Activated T-cell treated with anti-CD3 and anti-CD28 coated beads for 48 hours (primary cell): ENCODE measurements at places on chromosomes 1 and 21.

DNA sequence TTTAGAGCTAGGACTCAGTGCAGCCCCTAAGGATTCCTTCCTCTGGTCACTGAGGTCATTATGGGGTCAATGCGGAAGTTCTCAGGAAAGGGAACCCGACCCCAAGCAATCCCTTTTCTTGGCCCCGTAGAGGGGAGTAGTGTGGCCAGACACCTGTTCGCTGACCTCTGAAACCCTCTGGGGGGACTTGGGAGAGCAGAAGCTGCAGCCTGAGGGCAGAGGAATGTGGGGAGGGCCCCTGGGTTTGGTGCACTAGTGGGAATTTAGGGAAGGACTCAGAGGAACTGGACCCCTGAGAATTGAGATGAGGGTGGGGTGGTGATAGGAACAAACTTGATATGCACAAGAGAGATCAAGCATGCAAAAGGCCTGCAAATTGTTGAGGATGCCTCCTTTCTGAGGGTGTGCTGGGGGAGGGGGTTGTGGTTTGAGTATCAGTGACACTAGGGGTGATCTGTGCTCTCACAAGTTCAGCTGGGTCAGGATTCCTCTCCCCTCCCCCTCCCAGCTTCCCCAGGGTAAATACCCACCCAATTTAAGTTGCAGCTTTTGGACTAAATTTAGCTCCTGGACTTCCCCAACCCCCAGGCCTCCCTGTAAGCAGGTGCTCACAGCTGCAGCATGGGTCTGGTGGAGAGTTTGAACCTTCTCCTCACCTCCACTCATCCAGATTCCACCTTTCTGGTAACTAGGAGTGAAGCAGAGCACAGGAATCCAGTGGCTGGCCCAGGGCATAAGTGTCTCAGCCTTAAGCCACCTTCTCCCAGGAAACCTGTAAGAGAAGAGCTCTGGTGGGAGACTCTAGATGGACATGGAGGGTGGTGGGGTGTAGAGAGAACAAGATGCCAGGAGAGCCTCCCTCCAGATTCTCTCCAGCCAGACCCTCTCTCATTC lies 13.5 kb downstream of the ADAMTSL4 start:
- DNase-seq = peak; percentile 59

- DNase-seq = no peak
Measured at GRCh38 chr1:65813956-65814355, 21.3 kb downstream of the PDE4B start.

DNA sequence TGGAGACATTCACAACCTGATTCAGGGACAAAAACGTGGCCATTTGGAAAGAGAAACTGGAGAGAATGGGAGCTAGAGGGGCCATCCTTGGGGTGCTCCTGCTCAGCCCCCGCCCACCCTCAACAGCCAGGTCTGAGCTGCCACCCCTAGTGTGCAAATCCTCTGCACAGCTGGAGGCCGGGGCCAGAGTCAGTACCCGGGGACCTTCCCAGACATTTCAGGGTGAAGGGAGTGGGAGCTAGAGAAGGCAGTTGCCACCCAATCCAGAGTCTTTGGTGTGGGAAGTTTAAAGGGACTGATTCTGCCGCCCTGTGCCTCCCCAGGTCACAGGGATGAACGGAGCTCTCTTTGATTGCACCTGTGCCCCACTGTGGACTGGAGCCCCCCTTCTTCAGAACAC lies 397.4 kb downstream of the MATN1 start:
- DNase-seq = no peak

GRCh38 chr1:161390559-161390858 lies 22.8 kb upstream of the CFAP126 start:
- no peak for DNase-seq

DNA sequence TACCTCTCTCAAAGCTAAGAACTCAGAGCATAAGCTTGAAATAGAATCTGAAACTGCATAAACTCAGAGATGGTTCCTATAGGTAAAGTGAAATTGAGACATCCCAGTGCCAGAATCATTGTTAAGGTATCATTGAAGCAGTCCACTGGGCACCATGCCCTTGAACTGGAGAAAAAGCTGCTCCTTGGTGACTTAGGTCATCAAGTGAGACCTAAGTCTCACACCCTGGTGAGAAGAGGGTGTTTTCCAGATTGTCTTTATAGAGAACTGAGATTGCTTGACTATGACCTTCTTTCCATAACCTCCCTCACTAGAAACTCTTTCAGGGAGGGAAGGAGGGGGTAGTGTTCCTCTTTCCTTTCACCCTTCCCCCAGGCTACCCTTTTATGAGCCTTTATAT lies 9.4 kb upstream of the ATP6V1G3 start:
- no peak for DNase-seq
